ENCODE measurements at places on chromosomes 12 and 14.

DNA sequence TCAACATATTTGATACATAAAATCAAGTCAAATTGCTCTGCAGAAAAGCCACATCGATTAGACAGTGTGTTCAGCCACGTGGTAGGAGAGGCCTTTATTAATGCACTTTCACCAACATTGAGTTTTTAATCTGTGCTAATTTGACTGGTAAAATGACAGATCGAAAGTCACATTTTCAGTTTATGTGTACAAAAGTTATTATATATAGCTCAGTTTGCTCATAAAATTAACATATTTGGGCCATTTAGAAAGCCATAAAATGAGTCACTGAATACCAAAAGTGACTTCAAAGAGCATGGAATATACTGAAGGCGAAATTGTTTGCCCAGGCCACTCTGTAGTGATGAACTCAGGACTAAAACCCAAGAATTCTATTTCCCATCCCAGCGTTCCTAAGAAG is 26.0 kb downstream of the C12orf42 start:
- no peak for DNase-seq

DNA sequence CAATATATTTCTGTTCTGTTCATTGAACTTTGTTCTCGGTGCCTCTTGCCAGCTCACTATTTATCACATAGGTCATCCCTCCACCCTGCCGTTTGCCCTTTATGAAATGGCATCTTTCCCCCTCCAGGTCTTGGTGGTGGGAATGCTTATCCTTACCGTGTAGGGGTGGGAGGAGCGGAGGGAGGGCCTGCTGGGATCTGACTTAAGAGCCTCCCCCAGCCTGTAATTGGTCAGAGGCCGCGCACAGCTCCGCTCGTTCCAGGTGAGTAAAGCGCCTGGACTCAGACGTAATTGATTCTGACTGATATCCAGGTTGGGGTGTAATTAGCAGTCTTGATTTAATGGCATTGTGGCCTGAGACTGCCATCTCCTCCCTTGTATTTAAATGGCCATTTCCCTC is 185.3 kb downstream of the TSPAN9 start:
- no peak for DNase-seq

- no peak for DNase-seq
Measured at GRCh38 chr12:54304187-54304810, 3.5 kb upstream of the NFE2 start.

- DNase-seq = no peak
Measured at GRCh38 chr12:99392091-99392850, 255.3 kb upstream of the GARIN6 start.

- DNase-seq = no peak
Measured at GRCh38 chr14:99838639-99839134, 45.5 kb downstream of the EML1 start.

- DNase-seq = no peak
Measured at GRCh38 chr12:25977047-25977446, 18.6 kb downstream of the RASSF8 start.

DNA sequence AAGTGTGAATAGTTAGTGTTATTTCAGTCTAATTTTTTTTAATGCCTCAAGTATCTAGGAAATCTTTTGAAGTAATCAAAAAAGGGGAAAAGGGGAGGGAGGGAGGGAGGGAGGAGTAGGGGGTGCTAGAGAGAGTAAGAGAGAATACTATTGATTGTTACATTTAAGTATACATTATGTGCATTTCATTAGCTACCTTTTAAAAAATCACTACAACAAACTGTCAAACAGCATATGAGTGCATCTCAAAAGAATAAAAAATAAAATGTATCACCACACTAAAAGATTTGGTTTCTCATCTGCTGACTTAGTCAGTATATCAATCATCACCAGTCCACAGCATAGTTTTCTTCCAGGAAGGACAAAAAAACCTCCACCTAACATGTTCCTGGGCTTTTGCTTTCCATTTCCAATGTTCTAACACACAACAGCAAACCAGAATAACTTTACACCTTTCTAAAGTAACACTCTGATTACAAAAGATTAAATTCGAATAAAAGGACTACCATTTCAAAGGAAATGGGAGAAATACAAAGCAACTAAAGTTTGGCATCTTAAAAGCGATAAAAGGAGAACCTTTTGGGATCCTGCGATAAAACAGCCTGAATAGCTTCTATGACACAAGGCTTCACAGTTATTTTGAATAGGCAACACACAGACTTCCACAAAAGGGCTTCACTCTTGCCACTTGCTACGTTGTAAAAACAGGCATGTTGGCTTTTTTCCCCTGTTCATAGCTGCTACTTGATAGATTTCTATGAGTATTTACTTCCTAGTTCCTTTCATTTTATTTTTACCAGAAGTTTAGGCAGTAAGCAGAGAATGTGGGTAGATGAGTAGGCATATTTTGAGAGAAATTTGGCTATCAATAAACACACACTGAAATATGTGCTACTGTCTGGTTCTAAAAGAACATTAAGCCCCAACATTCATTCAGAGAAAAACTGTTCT is 160.9 kb downstream of the EPS8 start:
- no peak for DNase-seq

DNA sequence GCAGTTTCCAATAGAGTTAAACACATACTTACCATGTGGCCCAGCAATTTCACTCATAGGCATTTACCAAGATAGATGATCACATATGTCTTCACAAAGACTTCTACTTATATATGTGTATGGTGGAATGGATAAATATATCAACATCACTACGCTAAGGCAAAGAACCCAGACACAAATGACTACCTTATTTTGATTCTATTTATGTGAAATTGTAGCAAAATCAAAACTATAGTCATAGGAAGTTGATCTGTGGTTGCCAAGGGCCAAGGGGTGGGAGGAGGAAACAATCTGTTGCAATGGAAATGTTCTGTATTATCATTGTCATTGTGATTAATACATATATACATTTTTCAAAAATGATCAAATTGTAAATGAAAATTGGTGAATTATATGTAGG is 47.7 kb upstream of the ANP32D start:
- DNase-seq = no peak

- no peak for DNase-seq
Measured at GRCh38 chr14:92610849-92611271, 97.3 kb downstream of the RIN3 start.

GRCh38 chr12:23115984-23116383 is 491.0 kb downstream of the ETNK1 start:
- no peak for DNase-seq

DNA sequence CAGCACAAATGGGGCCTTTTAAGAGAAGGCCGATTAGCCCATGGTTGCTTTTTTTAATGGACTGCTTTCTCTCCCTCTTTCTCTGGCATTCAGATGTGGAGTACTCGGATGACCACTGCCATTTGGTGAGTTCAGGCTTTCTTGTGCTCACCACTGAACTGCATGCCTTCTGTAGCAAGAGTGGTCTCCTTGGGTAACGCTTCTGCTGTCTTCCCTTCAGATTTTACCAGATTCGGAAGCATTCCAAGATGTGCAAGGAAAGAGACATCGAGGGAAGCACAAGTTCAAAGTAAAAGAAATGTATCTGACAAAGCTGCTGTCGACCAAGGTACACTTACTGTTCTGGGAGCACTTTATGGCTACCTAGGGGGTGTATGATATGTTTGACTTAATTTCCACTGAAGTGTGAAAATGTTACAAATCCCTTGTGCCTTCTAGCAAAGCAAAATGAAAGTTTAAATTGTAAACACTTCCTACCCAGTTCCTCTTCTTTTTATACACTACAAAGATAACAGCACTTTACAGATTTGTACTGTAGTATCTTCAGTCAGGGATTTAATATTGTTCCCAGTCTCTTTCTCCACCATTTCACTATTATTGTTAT is 148.8 kb downstream of the PLXNC1 start:
- no peak for DNase-seq

GRCh38 chr12:101832030-101832429 is 1.3 kb upstream of the GNPTAB start:
- no peak for DNase-seq

DNA sequence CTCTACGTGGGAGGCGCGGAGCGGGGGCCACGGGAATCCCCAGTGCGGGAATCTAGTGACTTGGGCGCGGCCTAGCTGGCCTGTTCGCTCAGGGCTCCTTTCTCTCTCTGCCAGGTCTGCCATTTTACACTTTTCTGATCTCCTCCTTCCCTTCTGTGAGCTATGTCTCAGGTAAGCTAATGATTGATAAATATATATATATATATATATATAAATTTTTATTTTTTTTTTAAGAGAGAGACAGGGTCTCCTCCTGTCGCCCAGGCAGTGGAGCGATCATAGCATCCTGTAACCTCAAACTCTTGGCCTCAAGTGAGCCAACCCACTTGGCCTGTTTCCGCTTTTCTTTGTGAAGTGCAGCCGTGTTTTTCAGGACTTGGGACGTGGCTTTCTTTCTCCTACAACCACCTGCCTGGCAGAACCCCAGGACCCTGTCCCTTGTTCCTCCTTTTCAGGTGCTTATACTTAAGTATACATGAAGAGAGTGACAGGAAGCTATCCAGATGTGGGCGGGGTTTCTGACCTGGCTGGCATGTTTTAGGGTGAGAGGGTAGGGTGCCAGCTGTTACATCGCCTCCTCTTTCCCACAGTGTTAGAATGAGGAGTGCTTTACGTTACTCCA is 547 bp downstream of the ZNF140 start:
- no peak for DNase-seq

GRCh38 chr12:22798116-22798515 is 173.1 kb downstream of the ETNK1 start:
- DNase-seq = no peak

DNA sequence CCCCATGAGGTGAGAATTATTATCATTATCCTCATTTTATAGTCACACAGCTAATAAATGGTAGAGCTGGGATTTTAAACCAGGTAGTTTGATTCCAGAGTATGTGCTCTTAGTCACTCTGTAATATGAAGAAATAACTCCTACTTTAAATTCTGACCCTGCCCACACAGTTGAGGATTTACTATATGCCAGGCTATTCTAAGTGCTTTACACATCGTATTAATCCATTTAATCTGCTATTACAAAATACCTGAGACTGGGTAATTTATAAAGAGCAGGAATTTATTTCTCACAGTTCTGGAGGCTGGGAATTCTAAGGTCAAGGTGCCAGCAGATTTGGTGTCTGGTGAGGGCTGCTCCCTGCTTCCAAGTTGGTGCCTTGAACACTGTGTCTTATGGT is 19.6 kb upstream of the WIF1 start:
- DNase-seq = no peak

DNA sequence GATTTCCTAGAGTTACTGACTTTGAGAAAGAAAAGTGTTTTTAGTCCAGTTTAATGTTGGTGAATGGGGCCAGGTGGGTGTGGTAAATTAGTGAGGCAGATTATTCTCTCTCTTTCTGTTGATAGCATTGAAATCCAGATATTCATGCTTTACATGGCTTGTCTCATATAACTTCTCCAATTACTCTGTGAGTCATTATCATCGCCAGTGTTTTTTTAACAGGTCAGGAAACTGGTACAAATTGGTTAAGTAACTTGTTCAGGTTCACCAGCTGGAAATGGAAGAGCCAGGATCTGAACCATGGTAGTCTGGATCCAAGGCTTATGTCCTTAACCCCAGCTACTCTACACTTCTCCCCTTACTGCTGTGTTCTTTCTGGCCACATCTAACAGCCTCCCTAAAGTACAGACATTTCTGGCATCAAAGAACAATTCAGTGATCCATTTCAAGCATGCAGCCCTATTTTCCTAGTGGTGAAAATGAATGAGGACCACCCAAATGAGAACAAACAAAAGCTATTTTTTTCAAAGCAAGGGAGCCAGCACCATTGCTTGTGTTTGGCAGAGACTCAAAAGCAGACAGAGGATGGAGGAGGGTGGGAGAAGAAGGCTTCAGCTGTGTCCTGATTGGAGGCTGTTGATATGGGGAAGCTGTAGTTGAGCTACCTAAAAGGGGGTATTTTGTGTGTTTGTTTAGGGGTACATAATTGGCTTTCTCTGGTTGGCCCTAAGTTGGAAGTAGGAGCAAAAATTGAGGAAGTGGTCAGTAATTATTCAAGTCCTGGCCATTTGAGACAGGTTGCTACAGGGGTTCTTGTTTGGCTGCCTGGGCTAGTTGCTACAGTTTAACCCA is 1.7 kb downstream of the IRAK3 start:
- no peak for DNase-seq

GRCh38 chr14:88999137-88999536 is 174.7 kb downstream of the TTC8 start:
- no peak for DNase-seq

DNA sequence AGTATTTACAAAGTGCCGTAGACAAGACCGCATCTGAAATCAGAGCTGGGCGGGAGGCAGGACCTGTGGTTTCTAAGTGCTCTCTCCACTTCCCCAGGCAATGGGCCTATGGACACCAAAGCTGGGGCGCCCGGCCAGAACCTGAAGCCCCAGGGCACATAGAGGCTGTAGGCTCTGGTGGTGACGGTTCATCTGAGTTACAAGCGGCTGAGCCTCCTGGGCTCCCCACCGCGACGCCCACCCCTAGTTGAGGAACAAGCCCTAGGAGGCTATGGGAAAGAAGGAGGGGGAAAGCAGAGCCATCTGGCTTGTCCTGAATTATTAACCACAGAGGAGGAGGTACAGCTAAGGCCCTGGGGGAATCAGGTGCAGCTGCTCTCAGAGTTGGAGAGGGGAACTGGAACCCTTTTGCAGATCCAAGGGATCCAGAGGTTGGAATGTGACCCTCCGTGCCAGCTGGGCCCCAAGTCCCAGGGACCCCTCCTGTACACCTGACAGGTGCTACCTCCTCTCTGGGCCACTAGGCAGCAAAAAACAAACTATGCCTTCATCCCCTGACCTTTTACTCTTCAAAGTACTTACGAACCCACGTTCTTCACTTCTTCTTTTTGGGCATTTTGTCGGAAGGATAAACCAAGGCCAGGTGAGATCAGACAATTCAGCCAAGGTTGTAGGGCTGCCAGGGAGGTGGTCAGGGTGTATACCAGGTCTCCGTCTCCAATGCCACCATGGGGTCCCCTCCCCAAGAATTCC is 77.2 kb downstream of the ARL6IP4 start:
- DNase-seq = no peak

- no peak for DNase-seq
Measured at GRCh38 chr12:73506611-73507010, 1031.0 kb upstream of the ATXN7L3B start.

- DNase-seq = no peak
Measured at GRCh38 chr12:75556311-75556899, 45.0 kb upstream of the KRR1 start.

- no peak for DNase-seq
Measured at GRCh38 chr14:102817318-102817717, 40.1 kb downstream of the TRAF3 start.

GRCh38 chr14:35366521-35366976 is 38.0 kb downstream of the NFKBIA start:
- no peak for DNase-seq

GRCh38 chr12:127145241-127145928 is 1121.6 kb upstream of the TMEM132C start:
- no peak for DNase-seq

GRCh38 chr12:43835264-43835655 is 621 bp upstream of the TMEM117 start:
- DNase-seq = no peak

Measured in GOT3 (cell line).